ENCODE measurements at places on chromosomes 5 and 9. TPM values are rescaled to one million over a fixed set of nuclear protein-coding genes. Genes with fewer than 3 reads are reported as not detected.

The PCDHA13 gene
- not detected for total RNA-seq

The FOXD4 gene
- total RNA-seq = not detected

The DTWD2 gene
- 6.7 TPM for total RNA-seq

The SYK gene
- total RNA-seq = 0.20 TPM

The WDR70 gene
- 32.7 TPM for total RNA-seq

The C5orf52 gene
- not detected for total RNA-seq

The HAUS6 gene
- 30.8 TPM for total RNA-seq

The HOMER1 gene
- total RNA-seq = 13.7 TPM

The PCDHA1 gene
- total RNA-seq = not detected

The PCDHAC1 gene
- not detected for total RNA-seq

The HRCT1 gene
- total RNA-seq = not detected

The EPB41L4B gene
- 0.34 TPM for total RNA-seq

The UBQLN1 gene
- 92.9 TPM for total RNA-seq

The AJM1 gene
- total RNA-seq = 5.8 TPM

The SPATA9 gene
- not detected for total RNA-seq

The GLT6D1 gene
- not detected for total RNA-seq

The KCNV2 gene
- not detected for total RNA-seq

The NME5 gene
- not detected for total RNA-seq

Measured in activated CD8-positive, alpha-beta T cell treated with anti-CD3 and anti-CD28 coated beads for 36 hours (primary cell).